Pancreas (tissue), 10 donors: ENCODE measurements at places on chromosomes 7 and 10. TPM values are rescaled to one million over a fixed set of nuclear protein-coding genes. Genes with fewer than 3 reads are reported as not detected.
A peak's percentile ranks its signal among the peaks of the same experiment; 100 is the strongest.

SPDYE8 gene
- total RNA-seq: not detected

CDC14C gene
- not detected for total RNA-seq

TEX47 gene
- total RNA-seq: not detected

SRGN gene
- 40.0 TPM for total RNA-seq

NYAP1 gene
- total RNA-seq: 1.00 TPM

BZW2 gene
- 15.3 TPM for total RNA-seq

COBL gene
- total RNA-seq: 15.0 TPM

JMJD1C gene
- 47.5 TPM for total RNA-seq

ZNF394 gene
- 13.4 TPM for total RNA-seq

TRPV5 gene
- total RNA-seq: not detected

CUZD1 gene
- 2,307 TPM for total RNA-seq

TCF7L2 gene
- total RNA-seq: 13.2 TPM

HOXA4 gene
- total RNA-seq: 0.98 TPM

COL17A1 gene
- total RNA-seq: not detected

GRCh38 chr7:11486271-11486670, 345.7 kb downstream of the THSD7A start:
- no peak for DNase-seq

DNA sequence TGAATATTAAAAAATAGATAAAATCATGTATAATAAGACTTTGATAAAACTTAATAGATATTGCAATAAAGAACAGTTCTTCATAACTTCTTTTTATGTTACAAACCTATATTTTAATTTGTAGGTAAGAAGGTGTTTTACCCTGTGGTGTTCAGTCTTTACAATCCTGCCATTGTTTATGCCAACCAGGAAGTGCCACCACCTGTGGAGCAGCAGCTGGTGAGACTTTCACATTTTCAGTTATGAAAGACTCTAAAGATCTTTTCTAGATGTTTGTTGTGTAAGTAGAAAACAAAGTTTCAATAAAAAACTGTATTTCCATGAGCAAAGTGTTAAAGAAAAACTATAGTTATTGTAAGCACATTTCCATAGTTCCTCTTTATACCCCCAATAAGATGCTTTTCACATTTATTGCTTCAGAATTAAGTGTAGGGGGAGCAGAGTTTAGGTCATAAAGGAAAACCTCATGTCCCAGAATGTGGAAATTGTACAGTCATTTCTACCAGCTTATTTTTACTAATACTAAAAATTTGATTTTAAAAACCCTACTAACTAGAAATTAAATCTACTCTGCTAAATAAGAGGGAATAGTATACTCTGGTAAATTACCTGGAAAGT, 28.7 kb downstream of the CSGALNACT2 start:
- no peak for DNase-seq

DNA sequence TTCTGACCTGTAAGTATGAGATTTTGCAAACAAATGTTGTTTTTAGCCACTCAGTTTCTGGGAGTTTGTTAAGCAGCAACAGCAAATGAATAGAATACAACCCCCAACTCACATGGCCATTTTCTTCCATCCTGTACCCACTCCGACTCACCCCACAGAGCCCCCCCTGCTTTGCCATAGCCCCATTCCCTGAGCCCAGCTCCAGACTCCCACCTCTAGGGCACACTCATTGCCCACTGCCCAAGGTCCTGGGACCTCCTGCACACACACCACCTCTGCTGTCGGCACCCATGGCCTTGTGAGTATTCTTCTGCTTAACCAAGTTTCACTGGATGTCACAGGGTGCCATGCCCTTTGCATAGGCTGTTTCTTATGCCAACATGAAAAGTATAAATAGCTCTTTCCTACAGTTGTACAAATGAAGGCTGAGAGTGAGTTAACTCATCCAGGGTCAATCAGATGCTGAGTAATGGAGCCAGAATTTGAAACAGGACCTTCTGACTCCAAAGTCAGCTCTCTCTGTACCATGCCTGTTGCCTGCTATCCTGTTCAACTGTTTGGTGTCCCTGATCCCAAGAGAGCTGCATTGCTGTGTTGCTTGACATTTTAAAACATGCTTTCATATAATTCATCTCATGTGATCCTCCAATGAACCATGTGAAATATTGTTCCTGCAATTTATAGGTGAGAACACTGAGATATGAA, 367.8 kb upstream of the ZMIZ1 start:
- DNase-seq: no peak

- no peak for DNase-seq
Measured at GRCh38 chr7:54719974-54720373, 39.0 kb downstream of the SEC61G start.

DNA sequence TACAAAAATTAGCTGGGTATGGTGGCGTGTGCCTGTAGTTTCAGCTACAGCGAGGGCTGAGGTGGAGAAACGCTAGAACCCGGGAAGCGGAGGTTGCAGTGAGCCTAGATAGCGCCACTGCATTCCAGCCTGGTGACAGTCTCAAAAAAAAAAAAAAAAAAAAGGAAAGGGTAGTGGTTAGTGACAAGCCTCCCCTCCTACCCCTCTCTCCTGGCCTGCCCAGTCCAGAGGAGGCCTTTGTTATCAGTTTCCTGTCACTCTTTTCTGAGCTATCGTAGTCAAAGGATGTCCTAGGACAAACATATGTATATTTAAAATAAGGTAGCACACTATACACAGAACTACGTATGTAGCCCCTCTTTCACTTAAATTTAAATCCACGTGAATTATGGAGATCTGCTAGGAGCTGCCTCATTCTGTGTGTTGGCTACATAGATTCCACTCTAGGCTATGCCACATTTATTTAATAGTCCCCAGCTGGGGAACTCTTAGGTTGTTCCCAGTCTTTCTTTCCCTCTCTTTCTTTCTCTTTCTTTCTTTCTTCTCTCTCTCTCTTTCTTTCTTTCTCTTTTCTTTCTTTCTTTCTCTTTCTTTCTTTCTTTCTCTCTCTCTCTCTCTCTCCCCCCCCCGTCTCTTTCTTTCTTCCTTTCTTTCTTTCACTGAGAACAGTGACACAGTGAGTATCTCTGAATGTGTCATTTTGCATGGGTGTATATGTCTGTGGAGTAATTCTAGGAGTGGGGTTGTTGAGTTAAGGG, 3.9 kb downstream of the TSPAN15 start:
- no peak for DNase-seq

DNA sequence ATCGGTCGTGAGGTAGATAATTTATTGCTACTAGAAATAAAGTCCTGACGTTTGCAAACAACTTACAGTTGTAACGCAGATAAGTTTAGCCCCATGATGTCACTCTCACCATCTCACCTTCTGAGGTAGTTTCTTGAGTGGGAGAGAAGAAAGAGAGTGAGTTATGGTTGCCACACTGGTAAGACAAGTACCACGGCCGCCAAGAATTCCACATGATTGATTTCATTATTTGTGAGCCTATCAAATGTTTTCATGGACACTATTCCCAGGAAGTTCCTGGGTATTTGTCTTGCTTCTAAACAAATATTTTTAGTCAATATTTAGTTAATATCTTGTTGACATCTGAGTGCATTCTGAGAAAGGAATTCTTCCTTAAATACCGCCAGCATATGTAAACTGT, 339.4 kb upstream of the KIAA1217 start:
- no peak for DNase-seq

DNA sequence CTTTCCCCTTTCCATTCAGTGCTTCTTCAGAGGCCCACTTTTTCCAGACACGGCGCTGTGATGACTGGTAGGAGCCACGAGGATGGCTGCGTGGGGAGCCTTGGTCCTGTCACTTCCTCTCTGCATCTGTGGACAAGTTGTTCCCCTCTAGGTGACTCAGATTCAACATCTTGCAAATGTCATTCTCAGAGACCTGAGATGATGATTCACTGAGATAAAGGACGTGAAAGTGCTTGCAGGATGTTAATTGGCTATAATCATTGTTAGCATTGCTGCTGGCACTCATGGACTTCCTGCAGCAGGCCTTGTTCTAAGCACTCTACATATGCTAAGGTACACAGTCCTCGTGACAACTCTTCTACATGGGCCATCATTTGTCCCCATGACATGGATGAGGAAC, 489.8 kb upstream of the ZMIZ1 start:
- no peak for DNase-seq

DNA sequence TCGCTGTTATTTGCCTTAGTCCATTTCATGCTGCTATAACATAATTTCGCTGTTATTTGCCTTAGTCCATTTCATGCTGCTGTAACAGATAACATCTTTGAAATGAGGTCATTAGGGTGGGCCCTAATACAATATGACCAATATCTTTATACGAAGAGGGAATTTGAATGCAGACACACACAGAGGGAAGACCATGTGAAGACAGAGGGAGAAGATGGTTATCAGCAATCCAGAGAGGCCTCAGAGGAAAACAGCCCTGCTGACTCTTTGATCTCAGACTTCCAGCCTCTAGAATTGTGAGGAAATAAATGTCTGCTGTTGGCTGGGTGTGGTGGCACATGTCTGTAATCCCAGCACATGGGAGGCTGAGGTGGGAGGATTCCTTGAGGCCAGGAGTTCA, 404.9 kb downstream of the TYW1 start:
- DNase-seq: no peak

DNA sequence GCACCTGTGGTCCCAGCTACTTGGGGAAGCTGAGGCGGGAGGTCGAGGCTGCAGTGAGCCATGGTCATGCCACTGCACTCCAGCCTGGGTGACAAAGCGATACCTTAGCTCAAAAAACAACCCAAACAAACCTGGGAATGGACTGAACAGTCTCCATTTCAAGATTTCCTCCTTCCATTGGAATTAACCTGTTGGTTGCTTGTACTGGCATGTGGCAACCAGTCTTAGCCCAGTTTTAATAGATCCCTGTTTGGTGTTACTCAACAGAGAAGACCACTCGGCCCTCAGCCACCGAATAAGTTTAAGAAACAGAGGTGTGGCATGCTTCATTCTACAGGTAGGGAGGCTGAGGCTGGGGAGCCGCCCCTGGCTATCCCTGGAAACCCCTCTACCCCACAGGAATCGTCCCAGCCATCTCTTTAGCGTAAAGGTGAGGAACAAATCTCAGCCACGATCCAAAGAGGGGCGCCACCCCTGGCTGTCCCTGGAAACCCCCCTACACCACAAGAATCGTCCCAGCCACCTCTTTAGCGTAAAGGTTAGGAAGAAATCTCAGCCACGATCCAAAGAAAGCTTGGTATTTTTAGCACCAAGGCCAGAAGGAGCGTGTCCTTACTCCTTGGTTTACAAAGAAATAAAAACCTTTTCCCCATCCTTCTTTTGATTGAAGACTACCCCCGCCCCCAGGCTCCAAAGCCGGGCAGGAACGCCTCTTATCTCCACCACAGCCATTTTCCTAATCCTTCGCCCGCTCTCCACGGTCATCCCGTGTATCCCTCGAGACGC, 861 bp upstream of the TSPAN14 start:
- no peak for DNase-seq

DNA sequence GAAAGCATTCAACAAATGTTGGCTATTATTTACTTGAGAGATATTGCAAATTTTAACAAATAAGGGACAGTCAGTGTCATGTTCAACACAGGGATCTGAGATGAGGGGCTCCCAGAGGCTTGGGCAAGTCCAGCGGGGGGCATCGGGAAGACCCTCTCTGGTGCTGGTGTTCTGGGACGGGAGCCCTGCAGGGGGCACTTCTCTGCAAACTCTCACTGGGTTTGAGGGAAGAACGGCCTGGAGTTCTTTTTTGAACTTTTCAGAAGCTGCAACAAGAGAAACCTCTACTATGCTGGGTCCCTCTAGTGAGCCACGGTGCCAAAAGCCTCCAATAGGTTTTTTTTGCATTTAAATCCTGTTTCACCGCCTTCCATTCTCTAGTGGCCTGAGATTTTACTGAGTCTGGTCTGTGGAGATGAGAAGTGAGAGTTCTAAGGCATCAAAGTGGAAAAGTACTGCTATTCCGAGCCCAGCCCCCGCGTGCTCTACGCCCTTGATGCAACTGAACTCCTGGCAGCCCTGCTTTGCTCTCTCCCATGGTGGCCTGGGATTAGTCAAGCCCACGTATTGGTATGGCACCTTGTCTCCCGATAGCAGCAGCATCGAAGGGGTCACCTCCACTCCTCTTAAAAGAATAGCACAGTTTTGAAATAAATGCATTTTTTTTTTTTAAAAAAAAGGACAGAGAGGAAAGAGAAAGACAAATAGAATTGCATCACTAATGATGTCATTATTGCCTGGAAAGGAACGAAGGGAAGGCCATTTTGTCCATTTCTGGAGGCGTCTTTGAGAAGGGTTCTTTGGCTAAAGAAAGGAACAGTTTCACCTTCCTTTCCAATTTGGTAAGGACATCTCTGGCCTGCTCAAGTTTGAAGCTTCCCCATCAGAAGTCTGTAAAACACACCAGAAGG, 43.5 kb downstream of the CLEC2L start:
- peak; percentile 31 for DNase-seq

DNA sequence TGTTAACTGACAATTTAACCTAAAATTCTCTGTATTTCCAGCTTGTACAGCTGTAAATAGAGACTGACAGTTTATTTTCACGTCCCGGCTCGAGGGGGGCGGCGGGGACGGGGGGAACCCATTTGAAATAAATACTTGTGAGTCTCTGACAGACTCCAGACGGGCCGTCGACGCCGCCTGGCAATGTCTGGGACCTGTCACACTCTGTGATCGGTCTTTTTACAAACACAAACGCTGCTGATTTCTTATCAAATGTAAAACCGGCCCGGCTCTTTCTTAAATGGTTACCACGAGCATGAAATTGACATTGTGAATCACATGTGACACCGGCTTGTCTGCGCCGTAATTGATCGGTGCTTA, 57.0 kb downstream of the UNCX start:
- peak; percentile 53 for DNase-seq

GRCh38 chr7:90181485-90181884, 27.2 kb downstream of the STEAP1 start:
- DNase-seq: no peak

GRCh38 chr7:937856-938484, 16.5 kb downstream of the ADAP1 start:
- peak; percentile 5 for DNase-seq

- no peak for DNase-seq
Measured at GRCh38 chr7:155741805-155742204, 70.5 kb downstream of the SHH start.

GRCh38 chr10:93567277-93568104, 1.0 kb downstream of the FFAR4 start:
- DNase-seq: no peak

DNA sequence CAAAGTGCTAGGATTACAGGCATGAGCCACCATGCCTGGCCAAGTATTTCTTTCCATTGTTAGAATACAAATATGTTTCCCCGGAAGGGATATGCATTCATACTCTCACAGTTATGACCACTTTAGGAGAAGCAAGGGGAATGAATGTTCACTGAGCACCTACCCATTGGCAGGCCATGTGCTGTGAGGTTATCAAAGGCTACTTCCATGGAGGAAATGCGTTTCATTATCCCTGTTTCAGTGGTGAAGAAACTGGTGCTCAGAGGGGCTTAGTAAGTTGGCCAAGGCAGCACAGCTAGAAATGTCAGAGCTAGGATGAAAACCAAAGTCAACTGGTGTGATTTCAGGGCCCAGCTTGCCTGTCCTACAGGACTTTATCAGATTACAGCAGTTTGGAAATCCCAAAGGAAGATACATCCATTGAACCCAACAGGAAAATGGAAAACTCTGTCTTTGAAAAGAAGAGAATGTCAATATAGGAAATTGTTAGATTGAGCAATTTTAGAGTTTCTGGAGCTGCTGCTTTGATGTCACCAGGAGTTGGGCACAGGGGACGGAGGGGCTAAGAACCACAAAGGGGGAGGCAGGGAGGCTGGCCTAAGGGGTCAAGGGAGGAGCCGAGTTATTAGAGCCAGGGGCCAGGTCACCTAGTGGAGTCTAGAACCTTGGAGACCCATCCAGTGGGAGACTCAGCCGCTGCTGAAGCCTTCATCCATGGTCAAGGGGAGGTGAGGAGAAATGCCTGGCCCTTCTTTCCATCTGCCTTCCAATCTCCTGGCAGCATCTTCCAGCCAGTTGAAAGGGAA, 319.8 kb downstream of the FRMD4A start:
- no peak for DNase-seq
